ENCODE measurements at places on chromosomes 11 and 22.
A peak's percentile ranks its signal among the peaks of the same experiment; 100 is the strongest.

DNA sequence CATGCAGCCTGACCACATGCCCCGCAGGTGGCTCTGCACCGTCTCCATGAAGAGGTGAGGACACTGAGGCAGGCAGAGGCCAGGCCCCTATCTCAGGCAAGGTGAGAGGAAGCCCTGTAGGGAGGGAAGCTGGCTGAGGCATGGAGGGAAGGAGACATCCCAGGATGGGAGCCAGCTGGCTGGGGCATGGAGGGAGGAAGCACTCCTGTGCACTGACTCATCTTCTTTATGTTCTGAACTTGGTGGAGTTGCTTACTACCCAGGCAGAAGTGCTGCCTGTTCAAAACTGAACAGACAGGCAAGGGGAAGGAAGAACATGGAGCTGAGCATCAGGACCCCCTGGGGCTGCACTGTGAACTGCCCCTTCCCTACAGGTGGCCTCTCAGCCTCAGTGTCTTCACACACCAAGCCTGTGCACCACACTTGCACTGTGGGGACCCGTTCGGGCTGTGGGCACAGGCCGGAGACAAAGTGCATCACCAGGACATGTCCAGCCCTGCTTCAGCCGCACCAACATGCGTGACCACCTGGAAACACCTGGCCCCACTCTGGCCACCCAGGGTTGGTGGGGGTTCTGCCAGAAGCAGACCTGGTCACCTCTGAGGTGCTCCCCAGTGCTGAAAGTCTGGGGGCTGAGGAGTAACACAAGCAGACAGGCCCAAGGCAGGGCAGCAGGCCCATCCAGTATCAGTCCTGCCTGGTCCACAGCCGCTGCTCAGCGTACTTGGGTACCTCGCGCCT lies 55.5 kb downstream of the DGCR2 start:
- no peak for DNase-seq

DNA sequence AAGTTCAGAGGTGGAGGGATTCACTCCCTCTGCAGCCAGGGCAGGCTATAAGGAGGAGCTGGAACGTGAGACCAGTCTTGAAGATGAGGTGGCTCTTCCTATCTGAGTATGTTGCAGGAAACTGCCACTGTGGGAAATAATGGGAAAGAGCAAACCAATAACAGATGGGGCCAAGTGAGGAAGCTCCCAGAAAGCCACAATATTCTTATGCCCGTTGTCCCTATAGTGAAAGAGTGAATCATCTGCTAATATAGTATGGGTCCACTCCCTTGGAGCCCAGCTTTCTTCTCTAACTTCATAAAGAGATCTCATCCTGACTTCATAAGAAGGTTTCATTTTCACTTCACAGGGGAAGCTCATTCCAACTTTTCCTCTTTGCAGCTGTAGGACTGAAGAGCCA lies 206.4 kb downstream of the BLID start:
- DNase-seq: no peak

- DNase-seq: no peak
Observed at GRCh38 chr11:83948200-83948599, 662.0 kb upstream of the CCDC90B start.

DNA sequence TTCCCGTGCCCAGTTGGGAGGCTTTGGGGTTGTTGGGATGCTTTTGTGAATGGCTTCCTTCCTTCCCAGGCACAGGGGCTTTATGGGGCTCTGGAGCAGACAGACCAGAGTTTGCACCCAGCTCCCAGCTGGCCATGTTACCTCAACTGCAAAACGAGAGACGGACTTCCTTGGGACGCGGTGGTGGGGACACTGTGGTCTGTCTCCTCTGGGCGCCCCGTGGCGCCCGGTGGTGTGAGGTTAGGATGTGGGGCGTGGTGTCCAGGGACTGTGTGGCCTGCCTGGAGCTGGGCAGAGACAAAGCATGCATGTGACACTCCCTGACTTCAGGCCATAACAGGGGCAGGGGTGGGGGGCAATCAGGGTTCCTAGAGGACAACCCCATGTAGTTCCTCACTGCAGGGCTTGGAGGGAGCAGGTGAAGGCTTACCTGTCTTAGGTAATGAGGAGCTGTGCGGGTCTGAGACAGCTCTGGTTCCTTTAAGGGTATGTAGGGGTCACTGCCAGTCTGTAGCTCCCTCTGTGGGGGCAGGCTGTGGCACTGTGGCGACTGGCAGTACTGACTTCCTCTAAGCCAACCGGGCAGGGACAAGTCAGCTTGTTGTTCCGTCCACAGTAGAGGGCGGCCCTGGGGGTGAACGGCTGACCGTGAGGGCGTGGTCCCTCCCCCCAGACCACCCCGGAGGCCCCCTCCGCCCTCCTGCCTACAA lies 14.4 kb downstream of the KCNQ1 start:
- DNase-seq: no peak

GRCh38 chr11:118104491-118104890 lies 17.7 kb upstream of the SMIM35 start:
- DNase-seq: no peak

DNA sequence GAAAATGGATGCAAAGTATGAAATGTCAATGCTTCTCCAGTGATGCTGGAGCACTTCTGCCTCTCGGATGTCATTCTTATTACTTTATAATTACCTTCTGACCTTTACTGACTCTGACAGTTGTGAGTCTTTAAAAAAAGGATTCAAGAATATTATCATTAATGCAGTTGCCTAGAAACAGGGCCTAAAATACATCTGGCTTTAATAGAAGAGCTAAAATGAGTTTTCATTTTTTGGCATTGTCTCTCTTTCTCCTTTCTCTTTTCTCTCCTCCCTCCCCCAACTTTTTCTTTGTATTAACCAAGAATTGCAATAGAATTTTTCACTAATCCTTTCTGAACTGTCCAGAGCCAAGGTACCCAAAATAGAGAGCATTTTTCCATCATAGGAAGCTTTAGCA lies 45.9 kb downstream of the FDX1 start:
- DNase-seq: no peak

- no peak for DNase-seq
Observed at GRCh38 chr11:15976433-15977045, 379.8 kb downstream of the SOX6 start.

GRCh38 chr11:43164831-43165230 lies 147.0 kb upstream of the API5 start:
- DNase-seq: no peak

GRCh38 chr11:11446967-11447366 lies 93.9 kb upstream of the CSNK2A3 start:
- no peak for DNase-seq

DNA sequence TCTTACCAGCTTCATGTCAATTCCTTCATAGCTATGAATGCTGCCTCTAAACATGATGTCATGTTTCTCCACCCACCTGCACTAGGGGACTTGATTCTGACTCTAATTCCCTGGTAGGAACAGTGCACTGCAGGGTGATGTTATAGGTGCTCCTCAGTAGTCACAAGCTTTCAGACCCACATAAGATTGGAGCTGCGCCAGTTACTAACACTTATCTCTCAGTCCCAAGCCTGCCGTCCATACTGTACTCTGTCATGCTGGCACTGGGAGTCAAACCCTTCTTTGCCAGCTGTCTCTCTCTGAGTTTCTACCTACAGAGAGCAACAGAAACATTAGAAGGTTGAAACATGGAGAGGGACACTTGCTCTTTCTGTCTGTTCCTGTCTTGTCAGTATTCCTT lies 5.5 kb downstream of the OR56A1 start:
- no peak for DNase-seq

GRCh38 chr22:48667289-48667688 lies 1160.4 kb downstream of the BRD1 start:
- DNase-seq: no peak

GRCh38 chr11:134679592-134679991 lies 267.6 kb upstream of the B3GAT1 start:
- DNase-seq: no peak

- no peak for DNase-seq
Observed at GRCh38 chr11:81707881-81708280, 1025.8 kb downstream of the FAM181B start.

GRCh38 chr22:39429916-39430575 lies 26.8 kb upstream of the MGAT3 start:
- no peak for DNase-seq

DNA sequence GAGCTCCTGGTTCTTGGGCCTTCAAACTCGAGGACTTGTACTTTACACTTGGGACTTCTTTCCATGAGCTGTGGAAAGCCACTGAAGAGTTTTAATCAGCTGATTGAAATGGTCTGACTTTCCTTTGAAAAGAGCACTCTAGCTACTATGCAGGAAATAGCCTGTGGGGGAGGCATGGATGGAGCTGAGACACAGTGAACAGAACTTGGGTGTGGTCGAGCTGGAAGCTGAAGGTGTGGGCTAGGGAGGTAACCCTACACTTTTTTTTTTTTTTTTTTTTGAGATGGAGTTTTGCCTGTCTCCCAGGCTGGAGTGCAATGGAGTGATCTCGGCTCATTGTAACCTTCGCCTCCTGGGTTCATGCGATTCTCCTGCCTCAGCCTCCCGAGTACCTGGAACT lies 17.5 kb upstream of the CAPRIN1 start:
- no peak for DNase-seq

DNA sequence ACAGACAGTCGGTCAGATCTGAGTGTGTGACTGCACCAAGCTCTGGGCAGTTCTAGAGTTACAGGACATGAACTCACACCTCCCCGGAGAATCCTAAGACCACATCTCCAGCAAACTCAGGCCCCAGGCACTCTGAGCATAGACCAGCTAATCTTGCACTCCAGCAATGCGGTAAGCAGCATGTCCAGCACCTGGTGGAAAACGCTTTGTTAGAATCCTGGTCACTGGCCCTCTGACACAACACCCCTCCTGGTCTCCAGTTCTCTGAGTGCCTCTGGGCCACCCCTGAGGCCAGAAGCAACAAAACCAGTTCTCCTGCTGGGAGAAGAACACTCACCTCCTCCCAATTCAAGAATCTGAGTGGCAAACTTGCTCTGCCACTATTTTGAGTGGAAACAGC lies 82.7 kb upstream of the TMEM45B start:
- no peak for DNase-seq

- DNase-seq: no peak
Observed at GRCh38 chr11:90916706-90917105, 693.9 kb upstream of the CHORDC1 start.

GRCh38 chr11:65559951-65560537 lies 1.9 kb upstream of the LTBP3 start:
- DNase-seq: no peak

- DNase-seq: peak; percentile 53
Observed at GRCh38 chr11:1515082-1516060, 28.8 kb upstream of the MOB2 start.

- DNase-seq: no peak
Observed at GRCh38 chr11:16418428-16419097, 62.2 kb upstream of the SOX6 start.

- no peak for DNase-seq
Observed at GRCh38 chr11:73759610-73760134, 1.2 kb downstream of the RAB6A start.

GRCh38 chr11:70173018-70173417 lies 30.1 kb upstream of the FADD start:
- DNase-seq: no peak

- no peak for DNase-seq
Observed at GRCh38 chr22:17451316-17451715, 82.1 kb downstream of the CECR2 start.

GRCh38 chr11:86805873-86806310 lies 5.5 kb downstream of the PRSS23 start:
- DNase-seq: no peak

- no peak for DNase-seq
Observed at GRCh38 chr11:17921659-17922415, 91.0 kb downstream of the SERGEF start.

- no peak for DNase-seq
Observed at GRCh38 chr22:22720201-22720723, 75.8 kb downstream of the GGTLC2 start.

DNA sequence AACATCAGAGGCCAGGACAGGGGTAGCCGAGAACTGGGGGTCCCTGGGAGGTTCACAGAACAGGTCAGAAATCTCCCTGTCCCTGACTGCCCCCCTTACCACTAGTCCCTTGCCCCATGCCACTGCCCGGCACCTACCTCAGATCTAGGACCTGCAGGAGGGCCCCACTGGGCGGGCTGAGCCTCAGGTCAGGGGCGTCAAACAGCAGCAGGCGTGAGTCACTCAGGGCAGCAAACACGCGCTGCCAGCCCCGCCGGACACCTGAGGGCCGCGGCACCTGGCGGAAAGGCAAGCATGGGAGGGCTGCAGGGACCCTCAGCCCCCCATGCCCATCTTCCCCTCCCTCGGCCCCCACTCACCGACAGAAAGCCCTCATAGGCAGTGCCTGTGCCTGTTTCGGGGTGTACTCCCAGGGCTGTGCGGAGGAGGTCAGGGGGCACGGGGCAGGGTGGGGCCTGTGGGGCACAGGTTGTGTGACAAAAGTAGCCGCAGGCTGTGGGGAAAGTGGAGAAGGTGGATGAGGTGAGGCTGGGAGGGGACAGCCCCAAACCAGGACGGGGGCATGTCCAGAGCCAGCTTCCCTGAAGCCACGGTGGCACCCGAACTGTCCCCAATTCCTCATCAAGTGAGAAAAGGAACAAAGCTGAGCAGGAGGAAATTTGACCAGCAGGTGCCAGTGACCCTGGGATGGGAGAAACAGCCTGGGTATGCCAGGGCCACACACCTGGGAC lies 11.8 kb downstream of the CDC42BPG start:
- DNase-seq: no peak

DNA sequence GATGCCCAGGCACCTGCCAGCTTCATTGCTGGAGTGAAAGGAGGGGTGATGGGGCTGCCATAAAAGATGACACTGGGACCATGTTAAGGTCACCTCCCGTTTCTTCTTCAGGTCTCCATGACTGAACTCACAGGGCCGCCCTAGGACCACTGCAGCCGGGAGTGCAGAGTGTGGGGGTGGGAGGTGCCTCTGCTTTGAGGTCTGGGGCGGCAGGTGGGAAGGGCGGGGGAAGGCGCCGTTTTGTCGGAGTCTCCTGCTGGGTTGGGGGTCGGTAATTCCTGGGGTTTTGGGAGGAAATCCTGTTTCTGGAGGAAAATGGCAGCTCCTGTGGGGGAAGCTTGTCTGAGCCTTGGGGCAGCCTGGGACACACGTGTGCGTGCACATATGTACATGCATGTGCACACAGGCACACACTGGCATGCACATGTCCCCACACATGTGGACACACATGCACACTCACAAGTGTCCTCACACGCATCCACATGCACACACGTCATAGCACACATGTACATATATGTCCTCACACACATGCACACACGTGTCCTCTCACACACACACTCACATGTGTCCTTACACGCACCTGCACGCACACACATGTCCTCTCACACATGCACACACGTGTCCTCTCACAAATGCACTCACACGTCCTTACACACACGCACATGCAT lies 990.9 kb downstream of the BRD1 start:
- no peak for DNase-seq
